ENCODE measurements at places on chromosomes 5 and 9.

DNA sequence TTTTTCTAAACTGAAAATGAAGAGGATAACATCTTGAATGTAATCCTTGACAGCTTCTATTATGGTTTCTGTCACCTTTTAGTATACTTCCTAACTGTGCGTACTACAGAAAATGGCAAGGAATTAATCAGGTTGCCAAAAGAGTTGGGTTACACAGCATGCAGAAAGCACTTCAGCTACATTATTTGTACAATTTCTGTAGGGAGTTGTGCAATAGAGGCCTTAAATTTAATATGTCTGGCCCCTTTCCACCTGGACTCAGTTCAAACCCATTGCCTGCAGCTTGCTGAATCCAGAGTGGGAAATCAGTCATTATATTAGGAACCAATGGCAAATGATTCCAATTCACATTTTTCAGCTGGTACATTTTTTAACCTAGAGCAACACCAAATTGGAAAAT, 549.7 kb downstream of the CSNK1G3 start:
- peak; percentile 63 for DNase-seq

GRCh38 chr5:1851290-1851934, 31.3 kb downstream of the IRX4 start:
- DNase-seq, result no peak

GRCh38 chr9:83792746-83793145, 24.8 kb downstream of the GKAP1 start:
- DNase-seq, result no peak

- DNase-seq, result no peak
Observed at GRCh38 chr9:92499701-92500100, 17.4 kb upstream of the ASPN start.

- no peak for DNase-seq
Observed at GRCh38 chr5:27240791-27241190, 202.4 kb upstream of the CDH9 start.

- no peak for DNase-seq
Observed at GRCh38 chr5:168042284-168043068, 249.0 kb upstream of the WWC1 start.

DNA sequence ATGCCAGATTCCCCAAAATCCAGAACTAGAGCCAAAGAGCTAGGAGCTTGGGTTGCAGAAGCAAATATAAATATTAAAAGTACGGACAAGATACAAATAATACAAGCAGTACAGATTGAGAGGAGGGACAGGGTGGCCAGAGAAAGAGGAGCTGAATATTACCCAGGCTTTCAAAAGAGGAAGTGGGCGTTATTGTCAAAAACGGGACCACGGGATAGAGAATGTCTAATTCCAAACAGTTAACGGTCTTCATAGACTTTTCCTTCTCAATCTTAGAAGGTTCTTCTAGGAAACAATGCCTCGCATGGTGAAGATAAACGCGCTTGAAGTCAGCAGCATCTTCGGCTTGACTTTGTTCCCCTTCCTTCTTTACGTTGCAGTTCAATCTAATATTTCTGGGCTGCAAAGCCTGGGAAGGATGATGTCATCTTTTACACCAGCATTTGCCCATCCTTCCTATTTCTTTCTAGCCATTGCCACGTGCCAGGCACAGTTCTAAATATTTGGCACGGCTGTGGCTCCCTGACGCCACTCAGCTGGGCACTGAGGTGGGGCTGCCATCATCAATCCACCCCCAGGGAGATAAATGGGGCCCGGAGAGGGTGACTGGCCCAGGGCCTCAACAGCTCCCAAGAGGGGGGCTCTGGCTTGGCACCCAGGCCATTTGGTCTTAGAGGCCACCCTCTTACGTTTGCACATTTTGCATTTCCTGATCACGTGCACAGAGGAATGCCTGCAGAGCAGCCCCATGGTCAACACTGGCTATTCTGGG, 16.3 kb upstream of the OLFM1 start:
- no peak for DNase-seq

GRCh38 chr5:89441965-89442364, 559.0 kb upstream of the MEF2C start:
- DNase-seq, result no peak

- DNase-seq, result no peak
Observed at GRCh38 chr9:137531099-137531765, 19.0 kb downstream of the PNPLA7 start.

- DNase-seq, result no peak
Observed at GRCh38 chr9:81125446-81126092, 563.8 kb downstream of the TLE1 start.

GRCh38 chr5:181045316-181045715, 5.2 kb downstream of the BTNL9 start:
- DNase-seq, result no peak

- DNase-seq, result no peak
Observed at GRCh38 chr5:86765778-86766502, 148.2 kb downstream of the COX7C start.

DNA sequence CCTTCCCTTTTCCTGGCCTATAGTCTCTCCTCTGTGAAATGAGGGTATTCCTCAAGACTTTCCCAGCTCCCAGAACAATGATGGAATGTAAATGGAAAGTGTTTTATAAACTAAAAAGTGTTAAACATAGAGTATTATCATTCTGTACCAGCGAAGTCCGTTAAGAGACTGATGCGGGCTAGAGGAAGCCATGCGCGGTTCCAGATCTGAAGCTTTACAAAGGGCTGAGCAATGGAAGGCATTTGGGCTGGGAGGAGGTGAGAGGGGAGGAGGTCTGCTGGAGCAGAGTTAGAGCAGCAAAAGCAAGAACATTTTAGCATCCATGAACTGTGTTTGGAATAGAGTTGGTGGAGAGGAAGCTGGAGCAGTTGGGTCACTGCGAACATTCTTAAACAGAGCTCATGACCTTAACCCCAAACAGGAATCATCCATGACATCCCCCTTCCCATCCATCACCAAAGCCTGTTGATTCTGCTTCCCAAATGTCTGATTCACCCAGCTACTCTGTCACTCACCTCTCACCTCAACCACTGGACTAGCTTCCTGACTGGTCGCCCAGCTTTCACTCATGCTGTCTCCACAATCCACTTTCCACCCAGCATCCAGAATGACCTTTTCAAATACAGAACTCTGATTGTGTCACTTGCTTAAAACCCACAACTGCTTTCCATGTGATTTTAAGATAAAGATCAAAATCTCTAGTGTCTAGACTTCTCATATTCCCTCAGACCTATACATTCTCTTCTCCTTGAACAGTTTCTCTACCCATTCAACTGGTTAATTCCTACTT, 37.1 kb downstream of the CDK5RAP2 start:
- no peak for DNase-seq

GRCh38 chr5:84622461-84622860, 237.8 kb upstream of the EDIL3 start:
- DNase-seq, result no peak

DNA sequence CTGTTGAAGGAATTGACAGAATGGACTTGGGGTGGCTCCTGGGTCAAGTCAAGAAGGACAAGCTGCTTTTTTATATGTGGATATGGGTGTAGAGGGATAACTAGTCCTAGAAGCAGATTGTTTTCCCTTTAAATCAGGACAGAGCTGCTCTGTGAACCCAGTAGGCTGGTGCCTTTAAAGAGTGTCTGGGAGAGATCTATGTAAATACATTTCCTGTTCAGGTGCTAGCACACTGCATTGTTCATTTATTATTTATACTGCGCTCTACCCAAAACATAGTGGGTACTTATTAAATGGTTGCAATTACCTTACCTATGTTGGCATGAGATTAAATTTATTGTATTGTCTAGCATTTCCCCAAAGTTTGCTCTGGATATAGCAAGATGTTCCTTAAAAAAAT, 86.6 kb upstream of the EQTN start:
- DNase-seq, result no peak

DNA sequence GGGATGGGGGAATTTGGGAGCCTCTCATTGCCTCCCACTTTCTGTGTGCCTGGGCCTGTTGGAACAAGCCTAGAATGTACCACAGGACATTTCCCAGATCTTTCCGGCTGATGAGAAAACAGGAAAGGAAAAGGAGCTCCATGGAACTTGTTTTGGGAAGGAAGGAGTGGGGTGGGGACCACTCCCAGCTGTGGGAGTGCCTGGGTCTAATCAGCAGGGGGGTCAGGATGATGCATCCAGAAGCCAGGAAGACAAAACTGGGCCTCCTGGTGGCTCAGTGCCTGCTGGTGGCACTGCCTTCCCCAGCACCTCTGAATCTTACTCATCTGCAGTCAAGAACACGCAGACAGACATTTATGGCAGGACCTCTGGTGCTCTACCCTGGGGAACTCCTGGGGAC, 2.8 kb downstream of the SMIM33 start:
- DNase-seq, result no peak

DNA sequence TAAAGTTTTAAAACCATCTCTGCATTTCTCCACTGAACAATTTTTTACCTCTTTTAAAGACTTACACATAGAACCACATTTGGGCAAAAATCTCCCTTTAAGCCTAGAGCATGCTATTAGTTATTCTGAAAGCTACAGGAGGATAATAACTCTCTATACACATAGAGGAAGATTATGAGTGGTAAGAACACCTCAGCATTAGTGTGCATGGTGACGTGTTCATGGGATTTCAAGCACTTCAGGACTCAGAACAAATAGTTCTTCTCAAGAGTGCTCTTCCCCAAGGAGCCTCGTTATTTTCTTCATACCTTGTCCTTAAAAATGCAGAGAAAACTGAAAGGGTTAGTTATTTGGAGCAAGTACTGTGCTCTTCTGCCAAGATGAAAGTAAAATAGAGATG, 256.9 kb upstream of the TUSC1 start:
- DNase-seq, result no peak

DNA sequence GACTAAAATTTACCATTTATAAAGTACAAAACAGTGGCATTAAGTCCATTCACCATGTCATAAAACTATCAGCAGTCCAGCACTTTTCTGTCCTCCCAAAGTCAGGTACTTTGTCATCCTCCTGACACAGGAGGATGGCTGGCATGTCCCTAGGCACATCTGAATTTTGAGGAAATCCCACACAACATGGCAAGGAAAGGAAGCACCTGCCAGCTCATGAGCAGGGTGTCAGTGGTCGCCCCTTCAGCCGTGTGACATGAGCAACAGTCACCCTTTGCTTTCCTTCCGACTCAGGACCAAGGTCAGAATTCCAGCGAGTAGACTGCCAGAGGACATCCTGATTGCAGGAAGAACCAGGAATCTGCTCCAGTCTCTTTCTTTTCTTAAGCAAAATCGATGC, 77.1 kb downstream of the PPARGC1B start:
- no peak for DNase-seq

GRCh38 chr5:178606269-178606668, 16.1 kb upstream of the COL23A1 start:
- DNase-seq, result no peak

DNA sequence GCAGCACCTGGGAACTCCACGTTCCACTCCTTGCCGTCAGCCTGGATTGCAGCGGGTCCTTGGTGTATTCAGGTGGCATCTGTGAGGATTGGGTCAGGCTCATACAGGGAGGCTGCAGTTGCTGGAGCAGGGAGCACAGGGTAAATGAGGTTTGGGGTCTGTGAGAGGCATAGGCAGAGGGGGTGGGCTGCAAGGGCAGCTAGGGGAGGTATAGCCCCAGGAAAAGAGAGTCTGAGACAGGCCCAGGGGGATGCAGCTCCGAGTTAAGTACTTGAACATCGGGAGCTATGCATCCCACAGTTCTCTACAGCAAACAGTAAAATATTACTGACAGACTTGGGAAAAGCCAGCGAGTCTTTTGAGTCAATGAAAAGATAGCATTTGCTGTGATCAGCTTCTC, 101.6 kb downstream of the TRIO start:
- DNase-seq, result no peak

GRCh38 chr5:74321326-74321725, 319.2 kb downstream of the ENC1 start:
- no peak for DNase-seq

- no peak for DNase-seq
Observed at GRCh38 chr9:121340676-121341392, 29.2 kb downstream of the STOM start.

- no peak for DNase-seq
Observed at GRCh38 chr5:56898213-56898612, 11.2 kb upstream of the SETD9 start.

GRCh38 chr9:23321049-23321448, 505.0 kb downstream of the ELAVL2 start:
- no peak for DNase-seq

- DNase-seq, result no peak
Observed at GRCh38 chr9:115712981-115713380, 440.6 kb upstream of the PAPPA start.

- DNase-seq, result no peak
Observed at GRCh38 chr5:94234987-94235386, 383.4 kb downstream of the KIAA0825 start.

GRCh38 chr9:137454597-137455358, 4.4 kb downstream of the NSMF start:
- DNase-seq, result no peak

DNA sequence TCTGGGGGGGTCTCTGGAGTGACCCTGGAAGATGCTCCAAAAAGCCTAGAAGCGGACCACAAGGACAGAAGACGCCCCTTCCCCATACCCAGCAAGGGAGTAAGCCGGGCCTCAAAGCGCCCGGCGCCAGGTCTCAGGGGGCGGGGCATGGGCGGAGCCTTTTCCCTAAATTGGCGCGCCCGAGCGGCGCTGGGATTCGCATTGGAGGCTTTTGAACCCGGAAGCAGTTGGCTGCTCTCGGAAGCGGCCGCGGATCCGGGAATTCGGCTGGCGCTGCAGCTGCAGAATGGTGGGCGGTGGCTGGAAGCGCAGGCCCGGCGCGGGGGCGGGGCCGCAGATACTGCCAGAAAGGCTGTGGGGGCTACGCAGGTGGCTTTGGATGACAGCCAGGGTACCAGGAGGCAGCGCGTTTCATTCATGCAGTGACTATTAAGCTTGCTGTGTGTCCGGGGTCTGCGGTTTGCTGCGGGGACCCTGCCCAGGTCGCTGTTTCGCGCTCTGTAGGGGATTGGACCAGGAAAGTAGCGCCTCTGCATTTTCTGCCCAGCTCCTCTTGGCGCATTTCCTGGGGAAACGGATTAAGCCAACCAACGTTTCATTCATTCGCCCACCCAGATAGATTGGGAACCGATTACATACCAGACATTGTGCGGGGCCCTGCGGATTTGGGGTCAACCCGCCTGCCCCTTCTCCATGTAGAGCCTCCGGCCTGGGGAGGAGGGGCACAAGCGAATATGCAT, 83.0 kb upstream of the FREM1 start:
- peak; percentile 49 for DNase-seq

GRCh38 chr9:129751841-129752801, 721 bp downstream of the PTGES start:
- no peak for DNase-seq

DNA sequence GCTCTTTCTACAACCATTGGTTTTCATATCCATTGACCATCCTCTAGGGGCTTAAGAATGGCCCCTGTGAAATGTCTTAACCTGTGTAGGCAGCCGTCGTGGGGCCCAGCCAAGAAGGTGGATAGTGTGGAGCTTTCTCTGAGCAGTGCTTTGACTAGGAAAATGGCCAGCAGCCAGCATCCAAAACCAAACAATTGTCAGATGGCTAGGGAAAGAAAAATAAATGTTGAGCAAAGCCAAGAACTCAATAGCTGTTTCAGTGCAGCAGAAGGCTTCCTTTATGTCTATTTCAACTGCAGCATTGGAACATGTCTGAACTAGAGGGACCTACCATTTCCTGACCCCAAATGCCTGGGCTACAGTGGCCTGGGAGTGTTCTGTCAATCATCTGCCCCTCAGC, 374.9 kb downstream of the TLE4 start:
- DNase-seq, result peak; percentile 26

Data from smooth muscle cell of the brain vasculature (primary cell).